ENCODE measurements at places on chromosomes 6 and 20.

DNA sequence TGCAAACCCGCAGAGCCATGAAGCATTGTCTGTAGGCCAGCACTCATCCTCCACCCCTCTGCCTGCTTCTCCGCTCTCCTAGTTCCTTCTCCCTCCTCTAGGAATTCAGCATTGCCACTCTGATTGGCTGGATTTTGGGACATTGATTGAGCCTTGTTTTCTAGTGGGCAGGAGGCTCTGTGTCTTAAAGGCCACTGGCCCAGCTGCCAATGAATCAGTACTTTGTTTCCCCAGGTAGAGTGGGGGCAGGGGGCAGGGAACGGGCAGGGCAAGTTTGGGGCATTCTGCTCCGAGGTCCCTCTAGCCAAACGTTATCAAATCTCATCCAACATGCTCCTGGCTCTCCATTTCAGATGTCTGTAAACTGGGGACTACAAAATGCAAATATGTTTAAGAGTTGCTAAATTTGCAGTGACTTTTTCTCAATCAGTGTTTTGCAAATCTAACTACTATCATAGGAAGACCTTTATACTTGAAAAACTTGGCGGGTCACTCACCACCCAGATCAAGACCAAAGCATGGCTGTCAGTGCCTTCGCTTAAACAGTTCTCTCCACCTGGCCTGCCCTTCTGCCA lies 10.4 kb upstream of the BPI start:
- no peak for DNase-seq

GRCh38 chr6:16762550-16763477 lies 1.6 kb upstream of the ATXN1 start:
- peak; percentile 62 for DNase-seq

DNA sequence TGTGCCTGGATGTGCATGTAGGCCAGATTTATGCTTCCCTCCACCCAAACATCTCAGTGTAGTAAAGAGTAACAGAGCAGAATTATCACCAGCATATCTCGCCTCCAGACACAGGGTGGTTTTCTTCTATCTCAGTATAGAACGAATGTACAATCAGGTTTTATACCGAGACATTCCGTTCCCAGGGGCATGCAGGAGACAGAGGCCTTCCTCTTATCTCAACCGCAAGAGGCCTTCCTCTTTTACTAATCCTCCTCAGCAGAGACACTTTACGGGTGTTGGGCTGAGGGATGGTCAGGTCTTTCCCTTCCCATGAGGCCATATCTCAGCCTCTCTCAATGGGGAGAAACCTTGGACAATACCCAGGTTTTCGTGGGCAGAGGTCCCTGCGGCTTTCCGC lies 36.4 kb upstream of the MC3R start:
- DNase-seq = no peak

DNA sequence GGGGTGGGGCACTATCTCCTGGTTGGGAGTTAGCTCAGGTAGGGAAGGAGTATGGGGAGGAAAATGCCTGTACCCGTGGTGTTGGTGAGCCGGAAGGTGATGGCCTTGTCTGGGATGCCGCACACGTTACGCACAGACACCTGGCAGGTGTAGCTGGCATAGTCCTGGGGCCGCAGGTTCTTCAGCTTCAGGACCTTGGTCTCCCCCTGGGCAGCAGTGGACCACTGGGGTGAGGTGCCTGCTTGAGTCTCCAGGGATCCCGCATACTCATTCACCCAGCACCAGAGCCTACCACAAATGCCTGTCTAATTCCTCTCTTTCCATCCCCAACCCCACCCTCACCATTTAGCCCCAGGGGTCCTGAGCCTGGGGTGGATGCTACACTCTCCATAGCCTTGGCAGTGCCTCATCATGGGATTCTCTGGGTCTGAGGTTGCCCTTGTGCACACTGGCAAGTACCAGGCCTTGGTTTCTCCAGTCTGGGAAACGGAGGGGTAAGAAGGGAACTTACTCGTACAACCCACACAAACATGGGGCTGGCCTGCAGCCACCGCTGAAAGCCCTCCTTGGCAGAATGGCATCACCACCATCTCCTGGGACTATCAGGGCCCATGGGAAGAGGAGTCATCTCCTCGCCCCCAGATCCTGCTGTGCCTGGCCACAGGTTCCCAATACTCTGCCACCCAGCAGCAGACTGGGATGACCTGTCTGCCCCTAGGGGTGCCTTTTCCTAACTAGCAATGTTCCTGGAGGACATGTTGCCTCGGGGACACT lies 42.8 kb downstream of the MDGA1 start:
- no peak for DNase-seq

DNA sequence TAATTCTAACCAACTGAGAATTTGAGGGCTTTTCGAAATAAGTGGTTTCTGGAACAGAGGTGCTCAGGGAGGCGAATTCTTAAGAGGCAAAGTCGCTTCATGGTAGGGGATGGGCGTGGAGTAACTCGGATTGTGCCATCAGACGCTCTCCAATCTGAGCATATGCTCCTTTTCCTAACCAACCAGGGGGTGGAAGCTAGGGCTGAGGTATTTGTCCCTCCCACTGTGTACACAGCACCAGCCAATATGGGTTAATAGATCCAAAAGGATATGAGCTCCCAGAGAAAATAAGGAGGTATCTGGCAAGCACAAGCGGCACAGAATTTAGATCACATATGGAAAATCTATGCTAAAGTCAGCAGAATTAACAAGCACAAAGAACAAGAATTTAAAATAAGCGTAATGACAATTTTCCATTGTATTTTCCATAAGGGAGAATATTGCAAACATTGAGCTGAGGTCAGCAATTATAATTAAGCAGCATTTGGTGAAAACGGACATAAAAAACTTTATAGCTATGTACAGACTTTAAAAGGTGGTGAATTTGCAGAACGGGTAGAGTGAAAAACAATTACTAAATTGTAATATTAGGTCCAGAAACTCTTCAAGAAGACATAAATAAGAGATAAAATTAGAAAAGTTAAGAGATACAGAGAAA lies 55.0 kb upstream of the PHACTR1 start:
- peak; percentile 21 for DNase-seq

GRCh38 chr6:122405417-122405816 lies 6.0 kb downstream of the HSF2 start:
- DNase-seq = no peak

DNA sequence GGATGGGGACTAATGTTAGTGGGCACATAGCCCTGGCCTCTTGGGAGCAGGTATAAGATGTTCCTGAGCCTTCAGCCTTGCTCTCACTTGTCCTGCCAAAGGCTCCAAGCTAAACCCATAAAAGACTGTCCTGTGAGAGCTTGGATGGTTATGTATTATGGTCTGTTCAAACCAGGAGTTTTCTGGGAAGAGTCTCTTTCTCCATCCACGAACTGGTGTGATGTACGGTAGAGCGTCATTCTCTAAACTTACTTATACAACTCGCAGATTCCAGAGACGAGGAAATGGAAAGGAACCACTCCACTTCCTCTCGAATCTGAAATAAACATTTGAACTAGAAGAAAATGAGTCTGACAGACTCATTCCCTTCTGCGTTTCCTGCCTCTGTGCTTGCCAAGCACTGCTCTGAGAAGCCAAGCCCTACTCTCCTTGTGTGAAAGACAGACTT lies 5.3 kb downstream of the SOBP start:
- peak; percentile 86 for DNase-seq

GRCh38 chr6:113488812-113489685 lies 368.1 kb upstream of the MARCKS start:
- no peak for DNase-seq

- peak; percentile 98 for DNase-seq
Observed at GRCh38 chr6:75205776-75206575, at the start of gene COL12A1. COL12A1 (minus strand) TSS chr6:75206053; CDS start chr6:75202792, 3,261 bp downstream.

DNA sequence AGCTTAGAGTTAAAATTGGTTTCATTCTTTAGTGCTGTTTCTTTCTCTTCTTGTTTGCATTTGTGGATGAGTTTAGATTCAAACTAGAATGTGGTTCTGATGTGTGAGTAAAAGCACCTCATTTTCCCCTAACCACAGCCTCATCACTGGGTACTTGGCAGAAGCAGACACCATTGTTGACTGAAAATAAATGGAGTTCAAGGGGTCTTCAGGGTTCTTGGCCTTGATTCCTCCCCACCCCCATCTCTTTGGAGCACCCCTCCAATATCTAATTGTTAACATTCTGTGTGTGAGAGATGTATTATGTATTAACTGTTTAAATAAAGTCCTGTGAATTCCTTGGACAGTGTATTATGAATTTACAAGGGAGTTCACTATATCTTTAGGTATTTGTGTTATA lies 59.6 kb downstream of the JARID2 start:
- no peak for DNase-seq
